Fibroblast of villous mesenchyme (primary cell): ENCODE measurements at places on chromosomes 4 and X. TPM values are rescaled to one million over a fixed set of nuclear protein-coding genes. Genes with fewer than 3 reads are reported as not detected.
A peak's percentile ranks its signal among the peaks of the same experiment; 100 is the strongest.

IGSF1 gene
- under 0.01 and 0.32 TPM in 2 replicates for total RNA-seq

RAPGEF2 gene
- total RNA-seq = 43.5 and 47.1 TPM in 2 replicates

LEF1 gene
- under 0.01 and 1.6 TPM in 2 replicates for total RNA-seq

UGT2B11 gene
- not detected in 2 replicates for total RNA-seq

TSPAN6 gene
- 30.0 and 44.5 TPM in 2 replicates for total RNA-seq

F9 gene
- total RNA-seq = not detected in 2 replicates

JADE1 gene
- 29.6 and 38.4 TPM in 2 replicates for total RNA-seq

DNA sequence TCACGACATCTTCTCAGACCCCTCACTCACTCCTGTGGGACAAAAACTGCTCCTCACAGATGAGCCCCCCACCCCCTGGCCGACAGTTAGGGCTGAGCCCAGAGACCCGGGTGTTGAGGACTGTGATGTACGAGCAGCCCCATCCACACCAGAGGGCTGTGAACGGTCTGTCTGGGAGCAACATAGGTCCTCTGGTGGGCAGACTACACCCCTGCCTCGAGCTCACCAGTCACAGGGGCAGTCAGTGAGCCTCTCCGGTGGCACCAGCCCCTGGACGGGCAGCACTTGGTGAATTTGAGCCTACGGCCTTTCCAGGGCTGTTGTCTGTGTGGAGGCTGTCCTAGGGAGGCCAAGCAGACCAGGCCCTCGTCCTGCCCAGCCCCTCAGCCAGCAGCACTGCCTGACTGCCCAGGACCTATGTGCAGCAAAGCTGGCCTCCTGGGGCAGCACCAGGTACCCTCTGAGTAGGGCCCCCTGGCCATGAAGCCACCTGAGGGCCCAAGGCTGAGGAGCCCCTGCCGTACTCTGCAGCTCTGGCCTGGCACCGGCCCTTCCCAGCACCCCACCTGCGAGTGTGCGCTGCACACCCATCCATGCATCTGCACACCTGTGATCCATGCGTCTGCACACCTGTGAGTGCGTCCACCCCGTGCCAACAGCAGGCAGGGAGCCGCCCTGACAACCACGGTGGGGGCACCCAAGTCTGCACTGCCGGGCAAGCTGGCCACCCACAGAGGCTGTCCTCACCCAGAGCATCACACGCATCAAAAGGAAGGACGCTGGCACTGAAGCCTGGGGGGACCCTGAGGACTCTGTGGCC is 111.6 kb upstream of the NKX1-1 start:
- DNase-seq = no peak

DNA sequence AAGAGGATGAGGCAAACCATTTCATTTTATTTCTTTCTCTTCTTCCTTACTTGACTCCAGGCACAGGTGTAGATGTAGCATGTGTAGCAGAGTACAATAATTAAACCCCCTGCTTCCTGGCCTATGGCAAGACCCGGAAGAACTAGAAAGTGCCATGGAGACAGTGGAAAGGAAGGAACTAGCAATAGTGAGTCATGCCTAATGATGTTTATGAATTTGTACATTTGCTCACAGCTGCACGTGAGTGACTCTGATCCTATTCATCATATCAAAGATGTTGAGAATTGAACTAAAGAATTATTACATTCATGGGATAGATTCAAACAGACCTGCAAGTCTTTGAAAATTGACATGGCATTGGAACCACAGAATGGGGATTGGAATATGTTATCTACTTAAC is 2233.9 kb upstream of the TENM3 start:
- DNase-seq = no peak

GRCh38 chrX:42398967-42399631 is 378.9 kb downstream of the PPP1R2C start:
- DNase-seq = peak; percentile 1

GRCh38 chr4:4334798-4335520 is 44.9 kb downstream of the ZBTB49 start:
- DNase-seq = peak; percentile 51

DNA sequence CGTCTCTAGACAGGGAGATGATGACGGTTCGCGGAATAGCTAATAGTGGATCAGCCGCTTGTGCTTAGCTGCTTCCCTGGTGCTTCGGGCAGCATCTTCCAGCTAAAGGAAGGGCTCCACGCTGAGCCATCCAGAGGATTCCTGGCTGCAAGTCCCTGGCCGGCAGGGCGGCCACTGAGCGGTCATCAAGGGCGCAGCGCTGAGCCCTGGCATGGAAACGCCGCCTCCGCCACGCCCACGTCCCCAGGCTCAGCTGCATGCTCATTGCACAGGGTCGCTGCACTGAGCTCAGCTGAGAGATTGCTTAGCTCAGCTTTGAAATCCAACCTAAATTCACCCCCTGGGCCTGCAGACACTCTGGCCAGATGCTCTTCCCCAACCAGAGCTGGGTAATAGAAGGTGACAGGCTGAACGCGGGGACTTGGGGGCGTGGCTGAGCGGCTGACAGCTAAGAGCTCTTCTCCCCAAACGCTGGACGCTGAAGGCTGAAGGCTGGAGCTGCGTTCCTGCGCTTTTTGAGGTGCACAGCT is 118.2 kb upstream of the KIT start:
- DNase-seq = peak; percentile 30

GRCh38 chr4:183469285-183469684 is 24.8 kb downstream of the CDKN2AIP start:
- DNase-seq = peak; percentile 40

DNA sequence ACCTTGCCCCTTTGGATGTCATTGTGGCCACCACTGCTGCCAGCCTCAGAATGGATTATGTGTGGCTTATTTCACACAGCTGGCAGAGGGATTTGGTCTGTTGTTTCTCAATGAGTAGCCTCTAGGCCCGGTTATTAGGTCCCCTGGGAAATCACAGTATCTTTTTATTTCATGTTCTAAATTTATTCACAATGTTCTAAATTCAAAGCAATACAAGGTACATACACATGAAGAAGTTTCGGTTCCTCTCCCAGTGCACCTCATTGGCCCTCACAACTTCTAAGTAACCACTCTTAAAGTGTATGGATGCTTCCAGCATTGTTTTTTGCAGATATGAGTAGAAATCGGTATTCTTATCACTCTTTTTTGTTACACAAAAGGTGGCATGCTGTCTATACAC is 262.7 kb downstream of the RCHY1 start:
- DNase-seq = no peak

- peak; percentile 65 for DNase-seq
Observed at GRCh38 chr4:80266253-80266901, at the start of gene FGF5. Gene FGF5 (plus strand): TSS chr4:80266664. CDS start chr4:80266825, 161 bp downstream.

DNA sequence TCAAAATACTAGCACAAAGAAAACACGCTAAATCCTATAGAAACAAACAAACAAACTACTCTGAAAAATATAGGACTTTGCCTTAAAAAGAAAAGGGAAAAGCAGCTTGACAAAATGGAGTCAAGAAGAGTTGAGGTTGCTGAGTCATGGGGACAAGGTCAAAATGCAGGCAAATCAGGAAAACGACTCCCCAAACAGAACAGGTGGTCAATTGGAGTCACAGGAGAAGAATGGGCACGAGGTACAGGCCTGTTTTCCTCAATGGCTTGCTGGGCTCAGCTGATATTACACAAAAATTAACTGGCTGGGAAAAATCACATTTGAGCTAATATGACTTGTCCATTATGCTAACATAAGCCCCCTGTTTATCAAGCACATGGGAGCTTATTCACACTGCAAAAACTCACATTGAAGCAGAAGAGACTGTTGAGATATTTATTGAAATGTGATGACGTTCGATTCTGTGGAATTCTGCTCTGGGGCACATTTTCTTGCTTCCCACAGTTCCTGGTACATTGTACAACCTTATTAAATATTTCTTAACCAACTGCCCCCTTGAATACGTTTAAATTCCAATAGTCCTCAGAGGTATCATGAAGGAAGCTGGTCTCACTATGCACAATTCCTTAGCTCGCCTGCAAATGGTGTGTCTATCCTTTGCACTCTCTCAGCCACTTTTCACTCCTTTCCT is 1622.1 kb downstream of the STIM2 start:
- no peak for DNase-seq

DNA sequence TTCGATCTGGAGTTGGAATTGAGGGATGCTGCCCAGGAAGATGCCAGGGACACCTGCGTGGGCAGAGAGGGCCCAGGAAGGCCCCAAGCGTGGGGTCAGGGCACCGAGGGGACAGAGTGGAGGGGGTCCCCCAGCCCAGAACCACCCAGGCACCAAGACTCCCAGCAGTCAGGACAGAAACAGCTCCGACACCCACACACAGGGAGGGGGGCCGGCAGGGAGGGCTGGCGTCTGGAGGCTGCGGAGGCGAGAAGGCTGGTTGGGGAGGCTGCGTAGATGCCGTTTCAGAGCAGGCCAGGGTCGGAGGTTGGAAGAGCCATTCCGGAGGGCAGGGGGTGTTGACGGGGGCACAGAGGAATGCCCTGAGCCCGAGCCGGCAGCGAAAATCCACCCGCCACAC is 23.6 kb downstream of the ATP5ME start:
- DNase-seq = no peak

DNA sequence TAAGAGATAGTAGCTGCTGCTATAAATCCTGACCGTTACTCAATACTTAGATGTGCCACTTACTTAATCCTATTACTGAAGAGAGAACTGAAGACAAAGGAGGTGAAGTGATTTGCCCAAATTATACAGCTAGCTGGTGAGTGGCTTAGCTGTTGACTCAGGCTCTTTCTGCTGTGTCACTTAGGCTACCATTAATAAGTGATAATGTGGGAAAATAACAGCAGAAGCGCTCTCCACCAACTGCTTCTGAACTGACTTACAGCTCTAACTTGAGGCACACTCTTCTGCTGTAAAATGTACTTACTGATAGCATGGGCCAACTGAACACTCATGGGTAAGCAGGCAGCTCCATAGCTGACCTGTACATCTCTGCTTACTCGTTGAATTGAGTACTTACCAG is 7.5 kb upstream of the KLHL5 start:
- DNase-seq = peak; percentile 7

- peak; percentile 16 for DNase-seq
Observed at GRCh38 chrX:134963041-134963440, 27.8 kb upstream of the SMIM10 start.

GRCh38 chrX:108224218-108224617 is 132.6 kb downstream of the ATG4A start:
- DNase-seq = no peak

- no peak for DNase-seq
Observed at GRCh38 chrX:44253575-44253942, 89.9 kb downstream of the EFHC2 start.

DNA sequence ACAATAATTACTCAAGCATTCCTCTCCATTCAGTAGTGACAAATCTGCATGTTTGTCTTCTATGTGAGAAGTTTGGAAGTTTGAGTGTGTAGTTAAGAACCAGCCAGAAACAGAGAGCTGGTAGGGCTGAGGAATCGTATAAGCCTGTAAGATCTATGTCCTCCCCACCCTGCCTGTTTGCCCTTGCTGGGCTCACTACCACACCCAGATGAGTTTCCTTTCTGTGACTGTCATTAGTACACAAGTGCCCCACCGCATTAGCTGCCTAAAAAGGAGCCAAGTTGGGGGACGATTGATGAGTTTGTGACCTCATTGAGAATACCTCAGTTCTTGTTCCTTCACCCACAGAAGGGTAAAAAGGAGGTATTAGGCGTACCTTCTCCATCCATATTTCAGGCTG is 28.3 kb downstream of the DOCK11 start:
- DNase-seq = no peak
